Kidney (tissue), 22 donors: ENCODE measurements at places on chromosomes 3 and 15. TPM values are rescaled to one million over a fixed set of nuclear protein-coding genes. Genes with fewer than 3 reads are reported as not detected.

Gene LIPC
- 21.6 TPM for polyA plus RNA-seq

Gene KLHDC8B
- 36.5 TPM for polyA plus RNA-seq

Gene TRPC1
- polyA plus RNA-seq = 3.2 TPM

Gene EPHA6
- not detected for polyA plus RNA-seq

GRCh38 chr3:145857956-145858355 is 303.0 kb downstream of the PLOD2 start:
- DNase-seq = no peak
- no peak overlapping the region for H3K4me3 ChIP-seq
- H3K36me3 ChIP-seq = no peaks in the 10 kb centered on the region
- H3K27ac ChIP-seq = no peak overlapping the region
- no peaks in the 10 kb centered on the region for H3K27me3 ChIP-seq
- H3K4me1 ChIP-seq = no peaks in the 10 kb centered on the region

DNA sequence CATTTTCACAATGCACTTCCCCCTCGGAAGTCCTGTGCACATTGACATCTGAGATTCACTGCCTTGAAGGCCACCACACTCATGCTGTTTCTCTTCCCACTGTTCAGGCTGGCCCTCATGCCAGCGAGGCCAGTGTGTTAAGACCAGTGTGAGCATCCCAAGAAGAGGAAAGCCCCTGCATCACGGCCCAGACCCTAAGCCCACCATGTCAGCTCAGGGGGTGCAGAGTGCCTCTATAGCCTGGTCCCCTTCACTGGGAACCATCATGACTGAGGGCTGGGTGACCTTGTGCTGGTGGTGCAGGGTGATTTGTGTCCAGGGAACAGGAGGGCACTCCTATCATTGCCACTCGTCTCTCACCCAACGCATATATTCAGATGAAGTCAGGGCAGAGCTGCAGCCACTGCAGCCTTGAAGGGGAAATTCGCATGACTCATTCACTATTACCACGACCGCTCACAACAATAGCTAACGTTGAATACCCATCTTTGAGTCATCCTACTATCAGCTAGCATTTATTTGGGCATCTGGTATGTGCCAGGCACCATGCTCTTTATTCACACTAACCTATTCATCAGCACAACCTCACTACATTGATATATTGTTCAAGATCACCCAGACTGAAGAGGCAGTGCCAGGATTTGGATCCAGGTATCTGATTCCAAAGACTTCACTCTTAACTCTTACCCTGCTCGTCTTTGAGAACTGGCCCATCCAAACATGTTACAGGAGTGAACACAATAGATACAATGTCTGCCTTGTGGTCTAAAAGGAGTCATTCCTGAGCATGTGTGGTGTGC is 58.8 kb upstream of the SLC6A11 start:
- no peaks in the 10 kb centered on the region for H3K27me3 ChIP-seq
- H3K4me3 ChIP-seq = no peak overlapping the region
- H3K27ac ChIP-seq = no peak overlapping the region
- DNase-seq = no peak
- H3K36me3 ChIP-seq = no peaks in the 10 kb centered on the region
- no peaks in the 10 kb centered on the region for H3K4me1 ChIP-seq

- DNase-seq = no peak
- H3K27ac ChIP-seq = no peak overlapping the region
- H3K36me3 ChIP-seq = no peaks in the 10 kb centered on the region
- H3K27me3 ChIP-seq = no peaks in the 10 kb centered on the region
- H3K4me3 ChIP-seq = no peak overlapping the region
- peaks cover 11% of the 10 kb centered on the region for H3K4me1 ChIP-seq
These were observed 83.8 kb downstream of the MBNL1 start for GRCh38 chr3:152352554-152352953.

GRCh38 chr3:129586746-129587430 is 19.6 kb downstream of the PLXND1 start:
- no peaks in the 10 kb centered on the region for H3K27me3 ChIP-seq
- no peak overlapping the region for H3K4me3 ChIP-seq
- H3K36me3 ChIP-seq = no peaks in the 10 kb centered on the region

DNA sequence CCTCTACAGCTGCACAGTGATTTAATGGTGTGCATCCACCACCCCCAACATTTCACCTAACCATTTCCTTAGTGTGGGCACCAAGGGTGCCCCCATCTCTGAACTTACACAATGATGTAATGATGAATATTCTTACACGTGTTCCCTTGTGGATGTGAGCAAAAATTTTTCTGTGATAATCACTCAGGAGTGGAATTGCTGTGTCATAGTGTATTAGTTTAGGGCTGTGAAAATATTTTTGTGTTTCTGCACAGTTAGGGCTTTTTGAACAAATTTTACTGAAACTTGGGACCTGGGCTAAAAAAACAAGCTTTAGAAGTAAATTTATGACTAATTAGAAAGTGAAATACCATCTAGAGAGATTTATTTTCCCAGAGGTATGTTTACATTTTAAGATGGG is 134.5 kb upstream of the CCNL1 start:
- no peak overlapping the region for H3K4me3 ChIP-seq
- no peaks in the 10 kb centered on the region for H3K36me3 ChIP-seq
- H3K4me1 ChIP-seq = no peaks in the 10 kb centered on the region
- no peak for DNase-seq
- no peak overlapping the region for H3K27ac ChIP-seq
- H3K27me3 ChIP-seq = no peaks in the 10 kb centered on the region

GRCh38 chr3:8532251-8532871 is 30.7 kb downstream of the LMCD1 start:
- H3K36me3 ChIP-seq = peaks cover 3% of the 10 kb centered on the region
- H3K4me1 ChIP-seq = peaks cover 6% of the 10 kb centered on the region
- no peak overlapping the region for H3K4me3 ChIP-seq
- DNase-seq = no peak
